Stromal cell of bone marrow (primary cell): ENCODE measurements at places on chromosomes 11 and 22.

- no peak for DNase-seq
These were observed 30.2 kb downstream of the OSBPL5 start for GRCh38 chr11:3134651-3135480.

GRCh38 chr11:32034149-32034548 is 56.7 kb upstream of the RCN1 start:
- DNase-seq = peak; percentile 95

GRCh38 chr22:20639343-20639742 is 131.9 kb downstream of the MED15 start:
- DNase-seq = no peak

- DNase-seq = no peak
These were observed 1.6 kb downstream of the TSSC4 start for GRCh38 chr11:2402106-2402505.

DNA sequence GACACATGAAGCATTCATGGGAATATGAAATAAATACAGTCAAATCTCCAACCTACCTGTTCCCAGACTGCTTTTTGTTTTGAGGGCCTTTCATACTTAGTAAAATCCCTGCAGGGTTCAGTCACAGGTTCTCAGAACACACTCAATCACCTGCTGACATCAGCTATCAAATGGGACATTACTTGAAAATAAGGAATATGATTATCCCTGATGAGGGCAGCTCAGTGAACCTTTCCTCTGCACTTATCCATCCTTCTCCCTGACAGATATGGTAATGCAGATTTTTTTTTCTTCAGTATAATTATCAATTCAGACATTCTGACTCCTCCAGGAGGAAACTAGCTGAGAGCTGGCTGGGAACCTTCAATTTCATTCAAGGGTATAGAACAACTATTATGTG is 1127.4 kb upstream of the CCDC90B start:
- DNase-seq = no peak

DNA sequence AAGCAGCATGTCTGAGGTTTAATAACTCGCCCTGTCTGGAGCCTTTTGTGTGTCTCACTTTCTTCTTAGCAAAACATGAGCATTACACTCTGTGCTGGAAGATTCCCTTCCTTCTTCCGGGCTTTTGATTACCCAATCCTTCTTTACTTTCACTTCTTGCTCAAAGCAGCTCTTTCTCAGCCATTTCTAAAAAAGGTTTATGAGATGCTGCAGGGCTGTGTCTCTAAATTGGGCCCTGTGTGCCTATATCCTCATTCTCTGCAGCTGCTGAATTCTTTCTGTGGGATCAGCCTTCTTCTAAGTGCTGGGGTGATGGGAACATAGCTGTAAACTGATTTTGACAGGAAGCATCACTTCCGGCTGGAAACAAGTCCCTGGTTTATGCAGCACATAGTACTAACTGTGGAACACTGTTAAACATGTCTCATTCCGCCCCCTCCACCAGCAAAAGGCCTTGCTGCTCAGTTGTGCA is 71.8 kb downstream of the PIWIL4 start:
- peak; percentile 32 for DNase-seq

DNA sequence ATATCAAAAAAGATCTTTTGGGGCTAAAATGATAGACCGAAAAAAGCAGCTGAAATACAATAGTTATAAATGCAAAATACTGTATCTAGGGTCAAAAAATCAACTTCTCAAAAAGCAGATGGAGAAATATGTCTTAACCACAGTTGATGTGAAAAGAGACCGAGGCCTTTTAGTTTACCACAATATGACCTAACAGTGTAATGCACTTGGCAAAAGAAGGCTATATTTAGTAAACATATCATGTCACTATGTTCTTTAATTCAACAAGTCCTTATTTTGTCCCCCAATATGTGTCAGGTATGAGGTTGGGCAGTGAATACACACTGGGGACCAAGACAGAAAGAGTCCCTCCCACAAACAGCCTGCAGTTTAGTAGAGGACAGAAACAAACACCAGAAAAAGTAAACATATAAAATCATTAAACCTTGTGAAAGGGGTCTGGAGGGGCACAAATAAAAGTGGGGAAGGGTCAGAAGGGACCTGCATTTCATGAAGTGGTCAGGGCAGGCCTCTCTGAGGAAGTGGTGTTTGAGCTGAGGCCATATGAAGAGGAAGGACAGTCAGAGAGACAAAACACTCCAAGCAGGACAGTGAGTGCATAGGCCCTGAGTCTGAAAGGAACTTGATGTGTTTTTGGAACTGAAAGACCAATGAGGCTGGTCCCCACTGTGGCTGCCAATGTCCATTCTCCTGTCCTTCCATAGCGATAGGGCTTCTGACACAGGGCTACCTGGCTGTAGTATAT is 53.4 kb downstream of the LIF start:
- DNase-seq = no peak

- DNase-seq = no peak
These were observed 449.6 kb upstream of the B3GAT1 start for GRCh38 chr11:134861490-134862104.
